ENCODE measurements at places on chromosomes 3 and 15.
A peak's percentile ranks its signal among the peaks of the same experiment; 100 is the strongest.

GRCh38 chr3:120382941-120383447 lies 33.8 kb upstream of the LRRC58 start:
- DNase-seq, result no peak

DNA sequence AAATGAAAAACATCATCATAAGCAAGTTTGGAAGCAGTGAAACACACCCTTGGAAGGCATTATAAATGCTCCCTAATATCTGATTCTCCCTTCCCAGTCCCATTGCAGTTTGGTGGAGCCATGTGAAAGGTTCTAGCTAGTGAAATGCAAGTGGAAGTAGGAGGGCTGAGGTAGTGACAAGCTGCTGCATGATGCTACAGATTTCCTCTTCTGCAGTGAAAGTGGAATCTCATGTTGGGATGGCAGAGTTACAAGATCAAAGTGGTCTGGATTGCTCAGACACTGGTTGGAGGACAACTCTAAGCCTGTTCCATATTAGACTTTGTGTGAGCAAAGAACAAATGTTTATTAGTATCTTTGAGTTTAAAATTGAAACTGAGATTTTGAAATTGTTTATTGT lies 3.3 kb upstream of the PDCD6IP start:
- DNase-seq, result no peak

- no peak for DNase-seq
Observed at GRCh38 chr3:31777092-31777491, 204.0 kb downstream of the OSBPL10 start.

GRCh38 chr3:68057637-68058320 lies 403.4 kb upstream of the SUCLG2 start:
- no peak for DNase-seq

- DNase-seq, result no peak
Observed at GRCh38 chr3:148884261-148884660, 19.2 kb downstream of the CPA3 start.

DNA sequence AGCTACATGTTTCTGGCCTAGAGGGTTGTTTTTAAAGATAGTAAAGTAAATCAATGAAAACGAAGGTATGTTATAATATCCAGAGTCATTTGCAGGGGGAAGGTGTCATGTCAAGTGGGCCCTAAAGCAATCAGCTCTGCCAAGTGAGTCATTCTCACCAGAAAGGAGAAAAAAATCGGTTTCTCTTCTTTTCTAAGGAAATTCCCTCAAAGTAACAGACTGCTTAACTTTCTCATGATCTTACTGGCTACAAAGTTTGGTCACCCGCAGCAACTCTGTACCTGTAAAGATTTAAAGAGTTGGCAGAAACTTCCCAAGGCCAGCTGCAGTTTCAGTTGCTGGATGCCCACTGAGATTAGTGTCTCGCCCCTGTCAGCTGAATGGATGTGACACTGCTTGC lies 5.5 kb upstream of the FSIP1 start:
- DNase-seq, result no peak

GRCh38 chr3:49132437-49133225 lies at the start of gene LAMB2:
LAMB2 (minus strand) TSS chr3:49133050; CDS start chr3:49132867, 183 bp downstream.
- peak; percentile 83 for DNase-seq

GRCh38 chr15:61511756-61512155 lies 282.7 kb upstream of the RORA start:
- no peak for DNase-seq

GRCh38 chr3:80898211-80898610 lies 863.2 kb downstream of the GBE1 start:
- DNase-seq, result no peak

GRCh38 chr3:141735770-141736465 lies 2.2 kb upstream of the RNF7 start:
- DNase-seq, result no peak

All from ovary (tissue), 10 donors.